ENCODE measurements at places on chromosomes 7 and 10.

DNA sequence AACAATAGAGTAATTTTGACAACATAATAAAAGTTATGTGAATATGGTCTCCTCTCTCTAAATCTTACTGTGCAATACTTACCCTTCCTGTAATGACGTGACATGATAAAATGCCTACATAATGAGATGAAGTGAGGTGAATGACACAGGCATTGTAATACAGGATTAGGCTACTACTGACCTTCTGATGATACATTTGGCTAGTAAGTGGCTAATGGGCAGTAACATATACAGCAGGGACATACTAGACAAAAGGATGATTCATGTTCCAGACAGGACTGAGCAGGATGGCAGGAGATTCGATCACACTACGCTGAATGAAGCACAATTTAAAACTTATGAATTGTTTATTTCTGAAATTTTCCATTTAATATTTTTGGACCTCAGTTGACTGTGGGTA lies 4.7 kb downstream of the C10orf88 start:
- DNase-seq, result no peak

- no peak for DNase-seq
Observed at GRCh38 chr10:116094356-116094755, 178.7 kb downstream of the GFRA1 start.

DNA sequence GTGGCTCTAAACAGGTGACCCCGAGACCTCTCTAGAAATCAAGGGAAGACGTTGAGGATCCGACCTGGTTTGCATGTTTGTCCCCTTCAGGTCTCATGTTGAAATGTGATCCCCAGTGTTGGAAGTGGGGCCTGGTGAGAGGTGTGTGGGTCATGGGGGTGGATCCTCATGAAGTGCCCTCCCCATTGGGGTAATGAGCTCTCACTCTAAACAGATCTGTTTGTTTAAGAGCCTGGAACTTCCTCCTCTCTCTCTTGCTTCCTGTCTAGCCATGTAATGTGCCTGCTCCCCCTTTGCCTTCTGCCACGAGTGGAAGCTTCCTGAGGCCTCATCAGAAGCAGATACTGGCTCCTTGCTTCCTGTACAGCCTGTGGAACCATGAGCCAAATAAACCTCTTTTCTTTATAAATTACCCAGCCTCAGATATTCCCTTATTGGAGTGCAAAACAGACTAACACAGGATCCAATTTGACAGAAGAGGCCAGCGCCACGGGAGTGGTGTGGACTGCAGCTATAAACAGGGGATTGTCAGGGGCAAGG lies 10.8 kb upstream of the POLM start:
- no peak for DNase-seq

GRCh38 chr7:140081774-140082425 lies 19.1 kb upstream of the PARP12 start:
- no peak for DNase-seq

GRCh38 chr10:122864194-122864592 lies 15.2 kb downstream of the FAM24B start:
- no peak for DNase-seq

DNA sequence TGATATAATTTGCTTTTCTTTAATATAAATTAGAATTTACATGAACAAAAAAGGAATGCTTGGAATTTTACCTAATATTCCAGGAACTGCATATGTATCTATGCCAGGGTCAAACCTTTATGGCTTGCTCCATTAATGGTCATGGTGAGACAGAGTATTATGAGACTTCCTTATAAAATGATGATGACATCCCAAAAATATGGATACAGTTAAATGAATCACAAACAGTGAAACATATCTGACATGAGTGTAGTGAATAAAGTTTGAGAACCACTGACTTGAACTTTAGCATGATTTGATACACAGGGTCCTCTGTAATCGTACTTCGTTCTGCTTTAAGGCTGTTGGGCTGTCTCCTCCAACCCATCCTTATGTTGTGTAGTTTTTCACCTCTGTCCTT lies 51.8 kb downstream of the MARCHF5 start:
- no peak for DNase-seq

DNA sequence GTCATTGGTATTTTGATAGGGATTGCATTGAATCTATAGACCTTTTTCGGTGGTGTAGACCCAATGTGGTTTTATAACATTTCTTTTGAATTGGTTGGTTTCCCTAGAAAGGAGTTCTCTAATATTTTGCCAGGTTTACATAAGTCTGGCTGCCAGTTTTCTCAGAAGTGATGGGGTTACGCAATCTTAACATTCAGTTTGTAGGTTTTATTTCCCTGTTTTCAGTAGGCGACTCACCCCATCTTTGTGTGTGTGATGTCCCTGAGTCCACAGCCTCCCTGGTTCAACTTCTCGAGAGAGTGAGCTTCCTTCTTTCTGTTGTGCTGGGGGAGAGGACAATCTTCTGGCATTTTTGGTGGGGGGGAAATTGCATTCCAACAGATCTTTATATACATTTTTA lies 9.6 kb upstream of the KIF5B start:
- DNase-seq, result no peak

DNA sequence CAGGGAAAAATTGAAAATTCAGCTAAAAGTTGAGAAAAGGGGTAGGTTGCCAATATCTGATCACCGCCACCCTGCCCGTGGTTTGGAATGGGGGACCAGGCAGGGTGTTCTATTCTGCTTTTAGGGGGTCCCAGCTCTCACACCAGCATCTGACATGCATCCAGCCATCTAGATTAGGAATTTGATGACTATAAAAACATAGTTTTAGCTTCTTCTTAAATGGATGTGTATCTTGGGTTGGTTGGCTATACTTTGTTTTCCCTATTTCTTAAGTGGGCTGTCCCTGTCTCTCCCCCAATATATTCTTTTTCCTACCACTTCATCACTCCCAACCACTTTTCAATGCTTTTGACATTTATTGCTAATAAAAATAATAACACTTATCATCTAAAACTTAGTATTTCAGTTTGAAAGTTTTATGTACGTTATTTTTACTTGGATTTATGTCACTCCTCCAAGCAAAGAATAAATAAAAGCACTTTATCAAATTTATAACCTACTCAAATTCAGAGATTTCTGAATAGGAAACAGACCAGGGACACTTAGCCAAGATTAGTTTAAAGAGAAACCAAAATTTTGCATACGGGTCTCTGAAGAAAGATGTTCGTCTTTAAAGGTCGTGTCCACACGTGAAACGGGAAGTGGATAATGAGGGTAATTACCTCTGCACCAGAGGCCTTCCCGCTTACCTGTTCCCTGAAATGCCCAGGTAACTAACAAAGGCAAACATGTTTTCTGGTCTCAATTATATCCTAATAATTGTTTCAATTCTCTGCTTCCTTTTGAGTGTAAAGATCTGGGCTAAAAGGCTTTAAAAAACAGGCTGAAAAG lies 233.2 kb upstream of the AUTS2 start:
- DNase-seq, result no peak

GRCh38 chr7:11701829-11702560 lies 130.0 kb downstream of the THSD7A start:
- no peak for DNase-seq

GRCh38 chr10:129767751-129768150 lies 196.3 kb downstream of the EBF3 start:
- DNase-seq, result no peak

GRCh38 chr10:114876602-114877300 lies 55.2 kb downstream of the FHIP2A start:
- DNase-seq, result no peak

DNA sequence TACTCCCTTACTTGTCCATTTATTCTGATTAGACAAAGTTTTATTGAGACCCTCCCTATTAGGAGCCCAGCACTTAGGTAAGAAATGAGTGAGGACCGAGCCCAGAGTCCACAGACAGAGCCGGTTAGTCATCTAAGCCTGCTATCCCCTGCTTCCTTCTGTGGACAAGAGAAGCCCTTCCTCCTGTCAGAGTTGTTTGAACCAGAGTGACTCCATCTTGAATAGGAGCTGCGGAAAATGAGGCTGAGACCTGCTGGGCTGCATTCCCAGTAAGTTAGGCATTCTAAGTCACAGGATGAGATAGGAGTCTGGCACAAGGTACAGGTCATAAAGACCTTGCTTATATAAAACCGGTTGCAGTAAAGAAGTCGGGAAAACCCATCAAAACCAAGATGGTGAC lies 109.1 kb downstream of the CPXM2 start:
- DNase-seq, result no peak

GRCh38 chr10:126595160-126595559 lies 75.3 kb downstream of the C10orf90 start:
- DNase-seq, result no peak

DNA sequence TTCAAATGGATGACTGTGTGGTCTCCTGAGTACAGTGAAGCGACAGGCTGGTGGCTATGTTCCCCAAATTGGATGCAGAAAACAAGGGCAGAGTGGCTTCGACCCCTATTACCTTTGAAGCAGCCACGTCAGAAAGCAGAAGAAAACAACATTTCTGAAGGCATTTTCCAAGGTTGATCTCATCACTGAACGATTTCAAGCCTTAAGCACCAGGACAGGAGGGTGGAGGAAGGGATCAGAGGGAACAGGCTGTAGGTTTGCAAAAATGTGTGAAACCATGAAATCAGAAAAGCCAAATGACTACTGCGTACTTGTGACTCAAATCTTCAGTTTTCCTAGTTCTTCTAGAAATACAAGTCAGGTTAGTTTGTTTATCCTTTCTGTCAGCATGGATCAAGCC lies 181.0 kb upstream of the TMEM106B start:
- no peak for DNase-seq

- no peak for DNase-seq
Observed at GRCh38 chr10:7274293-7274692, 136.5 kb downstream of the SFMBT2 start.

DNA sequence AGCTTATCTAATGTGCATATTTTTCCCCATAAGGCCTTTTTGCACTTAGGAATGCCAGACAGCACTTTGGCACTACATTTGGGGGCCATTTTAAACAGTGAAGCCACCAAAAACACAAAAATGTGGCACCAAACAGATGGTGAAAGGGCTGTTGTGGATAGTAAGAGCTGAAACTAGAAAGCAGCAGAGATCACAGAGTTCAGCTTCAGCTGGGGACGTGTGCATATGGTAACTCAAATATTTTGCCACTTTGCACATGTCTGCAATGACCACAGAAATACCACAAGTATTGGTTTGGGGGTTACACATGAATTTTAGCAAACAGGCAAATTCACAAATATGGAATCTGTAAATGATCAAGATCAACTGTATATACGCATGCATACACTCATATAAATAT lies 72.8 kb downstream of the PODXL start:
- DNase-seq, result no peak

DNA sequence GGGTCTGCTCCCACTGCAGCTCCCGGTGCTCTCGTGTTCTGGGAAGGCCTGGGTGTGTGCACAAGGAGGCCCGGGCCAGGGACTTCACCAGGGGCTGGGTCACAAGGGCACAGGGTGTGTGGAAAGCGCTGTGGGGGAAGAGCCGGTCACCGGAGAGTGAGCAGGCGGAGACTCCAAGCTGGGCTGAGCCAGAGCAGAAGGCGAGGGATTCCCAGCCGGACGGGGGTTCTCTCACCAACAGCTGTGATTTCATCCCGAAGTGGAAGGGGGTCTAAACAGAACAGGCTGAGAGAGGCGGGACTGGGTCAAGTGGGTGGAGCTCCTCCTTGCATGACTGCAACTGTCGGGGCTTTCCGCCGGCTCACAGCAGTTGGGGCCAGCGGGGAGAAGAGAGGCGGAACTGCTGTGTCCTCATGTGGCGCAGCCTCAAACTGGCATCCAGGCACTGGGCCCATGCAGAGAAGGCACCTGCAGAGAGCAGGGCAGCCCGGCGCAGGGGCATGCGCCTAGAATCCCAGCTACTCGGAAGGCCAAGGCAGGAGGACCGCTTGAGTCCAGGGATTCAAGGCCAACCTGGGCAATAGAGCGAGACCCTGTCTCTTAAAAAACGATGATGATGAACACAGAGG lies 7.6 kb upstream of the ORAI2 start:
- DNase-seq, result peak; percentile 62

Measured in activated T-helper 1 cell treated with anti-CD3 and anti-CD28 coated beads, Interleukin-2, amount 50 U/mL, for 16 hours (primary cell).